ENCODE measurements at places on chromosomes 7 and 10.

DNA sequence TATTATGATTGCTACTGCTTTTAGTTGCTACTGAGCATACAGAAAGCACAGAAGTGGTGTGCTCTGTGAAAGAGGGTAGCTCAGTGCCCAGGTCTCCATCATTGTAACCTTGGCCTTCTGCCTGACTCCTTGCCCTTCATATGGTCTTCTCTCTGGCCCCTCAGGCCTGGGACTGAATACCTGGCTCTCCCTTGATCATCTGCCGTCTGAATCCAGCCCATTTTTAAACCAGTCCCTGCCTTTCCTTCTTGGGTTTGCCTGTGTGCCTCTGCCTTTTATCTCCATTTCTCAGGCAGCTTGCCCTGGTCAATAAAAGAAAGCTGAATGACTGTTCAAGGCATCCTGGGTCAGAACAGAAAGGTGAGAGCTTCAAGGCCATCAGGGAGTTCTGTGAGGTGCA is 109.1 kb upstream of the ZNF438 start:
- no peak for DNase-seq

- no peak for DNase-seq
These were observed 17.9 kb downstream of the NHLRC2 start for GRCh38 chr10:113872139-113873030.

- no peak for DNase-seq
These were observed 142.1 kb downstream of the CDK14 start for GRCh38 chr7:90738249-90738648.

DNA sequence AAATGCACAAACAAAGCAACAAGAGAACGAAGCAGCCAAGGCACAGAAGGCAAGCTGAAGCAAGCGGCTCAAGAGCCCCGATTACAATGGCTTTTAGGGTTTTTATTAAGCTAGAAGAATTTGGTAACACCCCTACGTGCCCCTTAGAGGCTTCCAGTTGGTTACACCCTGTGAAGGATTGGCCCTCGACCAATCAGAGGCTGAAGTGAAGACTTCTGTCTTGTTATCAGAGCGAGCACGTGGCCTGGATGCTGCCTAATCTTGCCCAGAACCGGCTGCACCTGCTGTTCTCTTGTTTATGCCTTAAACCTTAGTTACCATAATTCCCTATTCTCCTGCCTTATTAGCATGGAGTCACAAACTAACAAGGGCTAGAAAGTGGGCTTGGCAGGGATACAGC is 21.4 kb downstream of the KCNK18 start:
- DNase-seq: peak; percentile 26
